Breast epithelium (tissue), 4 donors: ENCODE measurements at places on chromosomes 12 and 14. TPM values are rescaled to one million over a fixed set of nuclear protein-coding genes. Genes with fewer than 3 reads are reported as not detected.

Gene SMCO2
- not detected for total RNA-seq

Gene AMN
- 0.66 TPM for total RNA-seq

Gene ACADS
- 54.3 TPM for total RNA-seq

Gene WNT1
- total RNA-seq: not detected

DNA sequence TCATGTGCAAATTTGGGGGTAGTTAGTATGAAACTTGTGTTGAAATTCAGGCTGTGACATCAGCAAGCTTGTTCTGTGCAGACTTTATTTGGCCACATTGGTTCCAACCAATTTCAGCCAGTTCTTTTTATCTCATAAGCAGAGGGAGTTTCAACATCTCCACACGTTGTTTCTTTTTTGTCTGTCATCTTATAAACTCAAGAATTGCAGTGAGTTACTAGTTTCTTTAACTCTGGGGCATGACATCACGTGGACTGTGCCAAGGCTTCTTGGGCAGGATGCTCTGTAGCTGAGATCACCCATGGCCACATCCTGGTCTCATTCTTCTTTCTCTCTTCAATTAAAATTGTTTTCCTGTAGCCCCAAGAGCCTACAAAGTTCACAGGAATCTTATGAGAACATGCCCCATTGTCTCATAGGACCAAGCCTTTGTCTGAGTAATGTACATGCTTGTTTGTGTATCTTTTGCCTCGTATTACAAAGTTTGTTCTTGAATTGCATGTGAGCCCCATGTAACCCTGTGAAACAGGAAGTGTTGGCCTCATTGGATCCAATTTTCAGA lies 982.0 kb upstream of the TMEM132C start:
- no peaks in the 10 kb centered on the region for H3K27me3 ChIP-seq
- H3K27ac ChIP-seq: no peak overlapping the region
- H3K4me3 ChIP-seq: no peak overlapping the region
- DNase-seq: no peak
- no peaks in the 10 kb centered on the region for H3K4me1 ChIP-seq

- DNase-seq: no peak
- H3K4me3 ChIP-seq: no peak overlapping the region
- H3K27ac ChIP-seq: no peak overlapping the region
- H3K27me3 ChIP-seq: no peaks in the 10 kb centered on the region
- H3K36me3 ChIP-seq: no peaks in the 10 kb centered on the region
Measured at GRCh38 chr14:29724991-29725390, 202.7 kb downstream of the PRKD1 start.

GRCh38 chr14:52355526-52355925 lies 41.4 kb downstream of the PTGER2 start:
- no peak overlapping the region for H3K27ac ChIP-seq
- no peaks in the 10 kb centered on the region for H3K36me3 ChIP-seq
- H3K27me3 ChIP-seq: no peaks in the 10 kb centered on the region
- no peak overlapping the region for H3K4me3 ChIP-seq

DNA sequence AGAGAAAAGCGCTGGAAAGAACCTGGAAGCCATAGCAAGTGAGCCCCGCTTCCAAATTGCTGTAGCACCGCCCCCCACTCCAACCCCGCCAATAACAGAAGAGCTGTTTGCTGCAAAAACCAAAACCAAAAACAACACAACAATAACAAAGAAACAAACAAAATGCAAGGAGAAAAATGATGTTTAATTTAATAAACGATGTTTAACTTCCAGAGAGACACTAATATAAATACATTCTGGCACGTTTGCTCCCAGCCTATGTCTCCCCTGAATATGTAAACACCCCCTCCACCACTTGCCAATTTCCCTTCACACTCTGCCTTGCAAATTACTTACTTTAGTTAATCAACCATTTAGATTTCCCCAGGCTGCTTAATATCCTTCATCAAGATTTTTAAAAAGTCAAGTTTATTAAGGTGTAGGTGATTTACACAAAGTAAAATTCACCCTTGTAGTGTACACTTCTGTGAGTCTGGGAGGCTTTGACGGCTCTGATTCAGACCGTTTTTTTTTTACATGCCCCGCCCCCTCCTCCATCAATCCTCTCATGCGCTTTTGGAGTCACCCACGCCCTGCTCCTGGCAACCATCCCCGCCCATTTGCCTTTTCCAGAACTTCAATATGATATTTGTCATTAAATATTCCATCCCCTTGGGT lies 482 bp upstream of the IFI27L2 start:
- H3K4me3 ChIP-seq: peak overlapping the region; percentile 74
- H3K4me1 ChIP-seq: no peaks in the 10 kb centered on the region
- DNase-seq: no peak

GRCh38 chr14:75609116-75609515 lies 30.7 kb downstream of the FLVCR2 start:
- H3K4me3 ChIP-seq: no peak overlapping the region
- no peaks in the 10 kb centered on the region for H3K4me1 ChIP-seq
- no peaks in the 10 kb centered on the region for H3K36me3 ChIP-seq
- H3K27ac ChIP-seq: no peak overlapping the region
